ENCODE measurements at places on chromosomes 12 and 14. TPM values are rescaled to one million over a fixed set of nuclear protein-coding genes. Genes with fewer than 3 reads are reported as not detected.

The ASB2 gene
- total RNA-seq: 0.99 TPM

The GPR132 gene
- total RNA-seq: 0.26 TPM

The C12orf56 gene
- 0.77 TPM for total RNA-seq

The GPD1 gene
- total RNA-seq: not detected

The TEAD4 gene
- 7.4 TPM for total RNA-seq

The KRT73 gene
- total RNA-seq: not detected

The COX8C gene
- total RNA-seq: 0.33 TPM

The MYH7 gene
- total RNA-seq: not detected

The TAS2R30 gene
- 4.0 TPM for total RNA-seq
